ENCODE measurements at places on chromosomes 3 and 15.

DNA sequence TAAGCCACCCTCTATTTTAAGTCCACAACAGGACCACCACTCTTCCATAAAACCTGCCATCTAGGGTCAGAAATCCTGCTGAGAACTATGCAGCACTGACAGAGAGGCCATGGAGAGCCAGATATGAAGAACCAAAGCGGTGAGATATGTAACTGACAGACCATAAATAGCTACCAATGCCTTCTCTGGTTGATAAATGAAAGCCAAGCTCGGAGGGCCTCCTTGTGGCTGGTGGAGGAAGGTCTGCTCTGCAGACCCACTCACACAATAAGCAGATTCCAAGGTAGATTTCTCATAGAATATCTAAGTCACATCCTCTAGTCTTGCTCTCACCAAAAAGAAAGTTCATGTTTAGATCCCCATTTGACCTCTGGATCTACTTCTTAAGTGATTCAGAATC, 38.9 kb downstream of the RYK start:
- DNase-seq, result no peak

GRCh38 chr3:115448851-115449250, 174.5 kb upstream of the GAP43 start:
- no peak for DNase-seq

DNA sequence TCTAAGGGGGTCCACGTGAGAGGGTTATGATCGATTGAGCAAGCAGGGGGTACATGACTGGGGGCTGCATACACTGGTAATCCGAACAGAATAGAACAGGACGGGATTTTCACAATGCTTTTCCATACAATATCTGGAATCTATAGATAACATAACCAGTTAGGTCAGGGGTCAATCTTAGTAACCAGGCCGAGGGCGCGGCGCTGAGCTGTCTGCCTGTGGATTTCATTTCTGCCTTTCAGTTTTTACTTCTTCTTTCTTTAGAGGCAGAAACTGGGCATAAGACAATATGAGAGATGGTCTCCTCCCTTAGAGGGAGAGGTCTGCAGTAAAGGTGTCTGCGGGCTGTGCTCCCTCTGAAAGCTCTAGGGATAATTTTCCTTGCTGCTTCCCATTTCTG, 261.3 kb downstream of the XXYLT1 start:
- DNase-seq, result no peak

GRCh38 chr3:18652781-18653180, 227.6 kb upstream of the SATB1 start:
- no peak for DNase-seq

DNA sequence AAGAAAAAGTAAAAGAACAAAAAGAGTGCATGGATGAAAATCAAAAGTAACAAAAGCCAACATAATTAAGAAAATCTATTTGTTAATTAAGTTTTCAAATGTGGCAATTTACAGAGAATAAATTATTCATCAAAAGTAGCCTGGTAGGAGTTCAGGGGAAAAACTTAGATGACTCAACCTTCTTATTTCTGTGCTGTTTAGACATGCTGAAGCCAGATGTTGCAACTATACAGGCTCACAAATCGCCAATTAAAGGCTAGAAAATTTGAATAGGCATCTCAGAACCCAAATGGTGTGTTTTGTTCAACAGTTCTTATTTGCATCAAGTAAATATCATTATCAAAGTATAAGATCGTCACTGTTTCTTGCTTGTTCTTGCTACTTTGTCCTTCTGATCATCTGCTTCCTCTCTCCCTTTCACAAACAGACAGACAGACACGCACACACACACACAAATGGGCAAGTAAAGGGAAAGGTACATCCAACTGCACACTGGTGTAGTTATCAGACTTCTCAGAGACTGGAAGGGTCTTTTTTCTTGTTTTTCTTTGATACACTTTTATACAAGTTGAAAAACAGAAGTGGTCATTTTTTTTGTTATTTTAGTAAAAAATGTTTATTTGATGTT, 572.2 kb downstream of the MECOM start:
- DNase-seq, result no peak

DNA sequence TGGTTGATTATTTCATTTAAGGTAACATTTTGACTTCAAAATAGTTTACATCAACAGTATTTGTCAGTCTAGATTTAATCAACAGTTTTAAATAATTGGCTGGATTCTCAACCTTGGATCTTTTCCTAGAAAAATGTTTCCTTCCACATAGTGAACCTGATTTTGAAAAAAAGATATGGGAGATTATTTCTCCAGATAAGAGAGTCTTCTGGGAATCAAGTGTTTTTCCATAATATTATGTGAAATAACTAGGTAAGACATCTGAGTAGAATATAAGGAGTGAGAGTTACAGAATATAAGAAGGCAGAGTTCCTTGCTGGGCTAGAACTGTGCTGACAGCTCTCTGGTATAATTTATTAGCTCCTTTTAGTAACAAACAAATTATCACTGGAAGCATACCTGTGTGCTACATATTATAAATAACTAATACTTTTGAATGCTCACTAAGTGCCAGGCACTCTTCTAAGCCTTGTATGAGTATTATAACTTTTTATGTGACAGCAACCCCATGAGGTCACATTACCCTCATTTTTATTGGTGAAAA, 18.8 kb upstream of the TNFSF10 start:
- no peak for DNase-seq

DNA sequence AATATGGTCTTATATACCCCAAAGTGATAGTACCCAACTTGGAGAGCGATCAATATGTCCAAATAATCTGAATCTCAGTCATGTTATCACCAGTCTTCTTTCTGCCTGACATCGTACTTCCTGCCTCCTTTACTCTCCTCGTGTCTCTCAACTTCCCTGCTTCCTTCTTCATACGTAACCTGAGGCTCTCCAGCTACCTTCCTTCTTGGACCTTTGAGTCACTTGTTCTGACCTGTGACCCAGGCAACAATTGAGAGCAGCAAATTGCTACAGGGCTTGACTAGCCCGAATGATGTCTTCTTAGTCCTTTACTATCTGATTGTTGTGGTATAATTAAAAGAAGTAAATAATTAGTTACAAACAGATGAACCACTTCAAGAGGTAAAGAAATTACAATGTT, 145.9 kb upstream of the MBNL1 start:
- no peak for DNase-seq

GRCh38 chr3:47019201-47019600, 39.7 kb downstream of the NBEAL2 start:
- no peak for DNase-seq

- DNase-seq, result no peak
Measured at GRCh38 chr3:33146791-33147445, 33.1 kb downstream of the CRTAP start.

DNA sequence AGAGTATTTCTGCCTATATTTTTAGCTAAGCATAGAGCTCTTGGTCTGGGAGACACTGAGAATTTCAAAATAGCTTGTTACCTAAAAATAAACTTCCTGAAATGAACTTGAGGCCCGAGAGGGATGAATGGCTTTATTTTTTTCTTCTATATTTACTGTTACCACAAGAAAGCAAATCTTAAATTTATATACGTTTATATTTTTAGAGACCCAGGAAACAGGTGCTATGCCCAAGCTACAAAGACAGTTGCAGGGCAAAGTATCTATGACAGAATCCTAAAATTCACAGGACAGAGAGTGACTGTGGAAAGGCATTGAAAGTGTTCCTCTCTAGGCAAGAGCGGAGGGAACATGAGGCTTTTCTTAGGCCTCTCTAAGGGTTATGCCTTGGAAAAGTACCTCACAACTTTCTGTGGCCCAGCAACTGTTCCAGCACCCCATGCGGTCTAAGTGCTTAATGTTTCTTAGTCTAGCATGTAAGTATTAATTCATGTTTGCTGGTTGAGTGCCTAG, 36.5 kb downstream of the TGFBR2 start:
- no peak for DNase-seq
